AG04449 (cell line): ENCODE measurements at places on chromosomes 3 and 15.

DNA sequence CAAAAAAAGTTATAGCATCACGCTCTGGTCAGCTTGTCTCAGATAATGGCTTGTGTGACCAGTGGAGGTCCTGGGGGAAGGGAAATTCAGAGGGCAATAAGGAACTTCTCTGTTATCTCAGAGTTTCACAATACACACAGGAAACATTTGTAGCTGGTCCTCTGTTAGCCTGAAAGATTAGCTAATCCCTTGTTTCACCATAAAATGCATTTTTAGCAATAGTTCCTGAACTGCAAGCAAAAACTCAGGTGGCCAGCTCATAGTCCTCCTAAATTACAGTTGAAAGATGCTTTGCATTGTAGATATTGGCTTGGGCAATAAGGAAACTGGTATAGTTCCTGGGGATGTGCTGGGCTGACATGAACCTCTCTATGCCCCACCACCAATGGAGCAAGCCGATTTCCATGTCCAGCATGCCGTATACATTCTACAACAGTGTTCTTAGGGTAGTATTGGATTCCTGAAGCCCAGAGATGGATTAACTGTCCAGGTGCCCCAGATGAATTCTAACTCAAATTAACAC is 141.5 kb upstream of the TBL1XR1 start:
- DNase-seq, result no peak

GRCh38 chr3:31610700-31611275 is 78.1 kb downstream of the STT3B start:
- no peak for DNase-seq

DNA sequence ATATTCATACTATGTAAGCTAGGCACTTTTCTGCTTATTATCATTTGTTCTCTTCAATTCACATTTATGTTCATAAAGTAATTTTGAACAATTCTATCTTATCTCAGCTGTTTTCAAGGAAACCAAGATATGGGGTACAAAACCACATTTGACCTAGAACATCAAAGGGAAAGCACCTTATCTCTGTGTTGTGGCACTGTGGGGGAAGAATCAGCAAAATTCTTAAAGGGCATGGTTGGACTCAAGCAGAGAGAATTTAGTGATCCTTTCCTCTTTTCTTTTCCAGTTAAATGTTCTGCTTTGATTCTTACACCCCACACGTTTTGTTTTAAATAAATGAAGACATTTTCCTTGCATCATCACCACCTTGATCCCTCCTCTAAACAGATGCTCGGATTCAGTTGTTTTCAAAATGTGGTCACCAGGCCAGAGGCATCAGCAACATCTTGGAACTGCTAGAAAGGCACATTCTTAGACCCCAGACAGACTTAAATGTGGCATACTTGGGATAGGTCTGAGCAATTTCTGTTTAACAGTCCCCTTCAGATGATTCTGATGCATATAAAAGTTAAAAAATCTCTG is 128.4 kb upstream of the TP63 start:
- DNase-seq, result no peak

DNA sequence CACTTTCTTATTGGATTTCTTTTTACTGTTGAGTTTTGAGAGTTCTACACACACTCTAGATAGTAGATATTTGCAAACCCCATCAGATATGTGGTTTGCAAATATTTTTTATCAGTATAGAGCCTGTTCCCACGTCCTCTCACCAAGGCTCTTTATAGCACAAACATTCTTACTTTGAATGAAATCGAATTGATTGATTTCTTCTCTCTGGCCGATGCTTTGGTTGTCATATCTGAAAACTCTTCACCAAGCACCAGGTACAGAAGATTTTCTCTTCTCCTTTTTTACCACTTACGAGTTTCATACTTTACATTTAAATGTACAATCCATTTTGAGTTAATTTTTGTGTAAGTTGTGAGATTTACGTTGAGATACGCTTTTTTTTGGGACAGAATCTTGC is 163.4 kb downstream of the PTPRG start:
- no peak for DNase-seq

DNA sequence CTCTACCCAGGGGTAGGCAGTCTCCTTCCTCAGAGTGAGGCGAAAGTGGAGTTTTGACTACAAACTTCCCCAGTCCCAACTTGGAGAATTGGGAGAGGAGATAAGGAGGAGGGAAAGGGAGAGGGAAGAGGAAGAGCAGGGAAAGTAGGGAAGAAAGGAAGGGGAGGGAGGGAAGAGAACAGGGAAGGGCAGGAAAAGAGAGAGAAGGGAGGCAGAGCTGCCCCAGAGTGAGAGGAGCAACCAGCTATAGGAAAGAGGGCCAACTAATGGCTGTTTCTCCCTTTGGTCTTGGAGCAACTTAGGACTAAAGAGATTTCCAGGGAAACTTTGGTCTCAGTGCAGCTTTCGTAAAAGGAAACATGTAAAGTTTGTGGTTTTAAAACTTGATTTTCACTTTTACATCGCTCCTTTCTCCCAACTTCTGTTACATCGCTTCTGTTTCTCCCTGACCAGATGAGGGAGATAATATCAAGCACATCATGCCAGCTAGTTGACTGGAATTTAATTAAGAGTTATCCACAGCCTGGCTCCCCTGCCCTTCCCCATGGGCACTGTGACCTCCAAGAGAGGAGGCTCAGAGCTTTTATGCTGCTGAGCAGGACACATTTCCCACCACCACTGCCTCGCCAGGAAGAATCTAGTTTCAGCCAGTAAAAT is 1.4 kb downstream of the CA12 start:
- DNase-seq, result no peak

GRCh38 chr15:78879517-78880241 is 7.0 kb downstream of the MORF4L1 start:
- no peak for DNase-seq
